ENCODE measurements at places on chromosomes 5 and 9.

- no peak for DNase-seq
Observed at GRCh38 chr5:40831346-40832210, 3.4 kb downstream of the RPL37 start.

GRCh38 chr5:164296603-164297080, 791.2 kb downstream of the MAT2B start:
- DNase-seq, result no peak

GRCh38 chr5:149940077-149940574, 4.5 kb downstream of the PDE6A start:
- DNase-seq, result no peak

DNA sequence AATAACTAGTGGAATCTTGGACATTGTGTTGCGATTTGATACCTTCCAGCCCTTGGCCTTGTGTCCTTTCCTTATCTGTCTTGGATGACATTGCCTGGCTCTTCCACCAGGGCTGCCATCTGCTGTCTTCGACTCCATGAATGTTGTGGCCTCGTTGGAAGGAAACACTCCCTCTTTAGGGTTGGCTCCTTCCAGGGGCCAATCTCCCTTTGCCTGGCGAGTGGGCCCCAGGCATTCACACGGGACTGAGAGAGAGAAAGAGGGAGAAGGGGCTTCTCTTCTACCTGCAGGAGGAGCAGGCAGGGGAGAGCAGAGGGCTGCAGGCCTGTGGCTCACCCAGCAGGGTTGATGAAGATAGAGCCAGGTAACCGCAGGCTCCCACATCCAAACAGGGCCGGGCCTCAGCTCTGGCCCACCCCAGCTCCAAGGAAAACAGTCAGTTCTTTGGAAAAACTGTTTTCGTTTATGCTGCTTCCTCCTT, 31.3 kb downstream of the FGF1 start:
- no peak for DNase-seq

DNA sequence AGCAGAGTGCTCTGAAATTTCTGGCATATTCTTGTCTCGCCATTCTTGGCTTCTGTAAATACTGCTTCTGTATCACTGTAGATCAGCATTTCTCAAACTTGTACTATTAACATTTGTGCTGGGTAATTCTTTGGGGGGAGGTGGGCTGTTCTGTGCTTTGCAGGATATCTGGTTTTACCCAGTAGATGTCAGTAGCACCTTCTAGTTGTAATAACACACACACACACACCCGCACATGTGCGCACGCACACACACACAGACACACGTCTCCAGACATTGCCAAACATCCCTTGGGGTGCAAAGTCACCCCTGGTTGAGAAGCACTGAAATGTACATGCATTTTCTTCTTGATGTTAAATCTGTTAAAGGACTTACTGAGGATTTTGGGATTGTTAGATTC, 304.1 kb downstream of the MAT2B start:
- DNase-seq, result no peak

DNA sequence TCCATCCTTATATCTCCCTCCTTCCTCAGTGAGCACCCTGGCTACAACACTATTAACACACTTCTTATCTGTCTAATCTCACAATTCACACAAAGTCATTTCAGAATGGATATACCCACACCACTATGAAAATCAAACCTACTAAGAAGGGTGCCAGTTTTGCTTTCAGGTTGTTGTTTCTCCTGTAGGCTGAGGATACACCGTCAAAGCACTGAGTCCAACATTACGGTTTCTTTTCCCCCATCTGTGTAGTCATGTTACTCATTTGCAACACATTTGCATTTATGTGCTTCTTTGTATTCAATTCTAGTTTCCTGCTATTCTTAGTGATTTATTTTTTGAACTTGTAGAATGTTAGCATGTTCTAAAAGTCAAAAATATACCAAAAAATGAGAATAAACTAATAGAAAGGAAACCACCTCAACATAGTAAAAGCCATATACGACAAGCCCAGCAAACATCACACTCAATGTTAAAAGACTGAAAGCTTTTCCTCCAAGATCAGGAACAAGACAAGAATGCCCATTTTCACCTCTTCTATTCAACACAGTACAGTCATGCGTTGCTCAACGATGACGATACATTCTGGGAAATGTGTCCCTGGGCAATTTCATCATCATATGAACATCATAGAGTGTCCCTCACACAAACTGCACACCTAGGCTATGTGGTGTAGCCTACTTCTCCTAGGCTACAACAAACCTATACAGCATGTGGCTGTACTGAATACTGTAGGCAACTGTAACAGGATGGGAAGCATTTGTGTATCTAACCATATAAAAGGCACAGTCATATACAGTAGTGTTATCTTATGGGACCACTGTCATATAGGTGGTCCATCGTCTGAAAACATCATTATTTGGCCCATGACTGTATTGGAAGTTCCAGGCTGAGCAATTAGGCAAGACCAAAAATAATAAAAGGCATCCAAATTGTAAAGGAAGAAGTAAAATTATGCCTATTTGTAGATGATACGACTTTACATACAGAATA, 6.3 kb downstream of the ROR2 start:
- no peak for DNase-seq

DNA sequence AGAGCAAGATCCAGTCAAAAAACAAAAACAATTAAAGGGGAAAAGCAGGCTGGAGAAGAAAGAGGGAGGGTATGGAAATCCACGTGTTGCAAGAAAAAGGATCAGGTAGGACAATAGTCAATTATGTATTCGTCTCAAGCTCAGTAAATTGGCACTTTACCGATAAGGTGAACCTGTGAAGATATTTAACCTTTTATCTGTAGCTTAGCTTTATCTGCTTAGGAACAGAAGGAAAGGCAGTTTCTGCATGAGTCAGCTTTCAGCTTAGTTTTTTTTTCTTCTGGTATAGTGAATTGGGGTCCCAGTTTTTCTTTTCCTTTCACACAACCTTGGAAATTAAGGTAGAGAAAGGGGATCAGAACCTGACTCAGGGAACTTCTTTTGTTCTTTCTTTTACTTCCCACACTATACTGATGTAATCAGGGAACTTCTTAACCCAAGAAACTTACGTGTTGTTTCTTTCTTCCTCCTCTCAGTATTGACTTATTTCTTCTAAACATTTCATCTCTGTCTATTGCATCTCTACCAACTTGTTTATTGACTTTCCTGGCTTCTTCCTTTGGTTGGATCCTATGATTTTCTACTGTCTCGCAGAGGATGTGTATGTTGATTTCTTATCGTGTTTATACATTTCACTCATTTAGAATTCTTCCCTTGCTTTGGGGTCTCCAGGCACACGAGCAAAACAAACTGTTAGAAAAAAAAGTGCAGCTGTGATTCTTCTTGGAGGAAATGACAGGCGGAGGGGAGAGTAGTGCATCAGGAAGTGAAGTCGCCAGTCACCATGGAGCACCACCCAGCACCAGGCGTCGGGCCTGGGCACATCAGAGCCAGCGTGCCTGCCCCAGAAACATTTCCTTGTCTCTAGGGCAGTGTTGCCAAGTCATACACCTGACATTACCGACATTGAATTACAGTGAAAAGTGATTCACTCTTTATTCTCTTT, 123.0 kb upstream of the LHFPL2 start:
- no peak for DNase-seq

GRCh38 chr5:97636766-97637165, 453.7 kb upstream of the RIOK2 start:
- no peak for DNase-seq

- no peak for DNase-seq
Observed at GRCh38 chr5:31702712-31703111, 63.8 kb downstream of the PDZD2 start.

DNA sequence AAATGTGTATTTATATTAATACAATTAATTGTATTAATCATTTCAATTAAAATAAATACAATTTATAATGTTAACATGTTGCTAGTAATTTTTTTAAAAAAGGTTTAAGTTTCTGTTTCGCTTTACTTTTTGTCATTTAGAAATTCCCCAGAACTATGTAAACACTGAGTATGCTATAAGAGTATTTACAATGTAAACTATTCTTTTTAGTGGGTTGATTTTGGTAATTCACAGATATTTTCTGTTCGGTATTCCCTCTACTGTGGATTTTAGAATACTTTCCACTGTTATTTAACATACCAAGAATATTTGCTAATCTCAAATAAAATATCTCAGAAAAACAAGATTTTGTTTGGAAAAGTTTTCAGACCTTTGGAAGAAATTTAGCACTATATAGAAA, 1564.4 kb downstream of the EFNA5 start:
- DNase-seq, result no peak

DNA sequence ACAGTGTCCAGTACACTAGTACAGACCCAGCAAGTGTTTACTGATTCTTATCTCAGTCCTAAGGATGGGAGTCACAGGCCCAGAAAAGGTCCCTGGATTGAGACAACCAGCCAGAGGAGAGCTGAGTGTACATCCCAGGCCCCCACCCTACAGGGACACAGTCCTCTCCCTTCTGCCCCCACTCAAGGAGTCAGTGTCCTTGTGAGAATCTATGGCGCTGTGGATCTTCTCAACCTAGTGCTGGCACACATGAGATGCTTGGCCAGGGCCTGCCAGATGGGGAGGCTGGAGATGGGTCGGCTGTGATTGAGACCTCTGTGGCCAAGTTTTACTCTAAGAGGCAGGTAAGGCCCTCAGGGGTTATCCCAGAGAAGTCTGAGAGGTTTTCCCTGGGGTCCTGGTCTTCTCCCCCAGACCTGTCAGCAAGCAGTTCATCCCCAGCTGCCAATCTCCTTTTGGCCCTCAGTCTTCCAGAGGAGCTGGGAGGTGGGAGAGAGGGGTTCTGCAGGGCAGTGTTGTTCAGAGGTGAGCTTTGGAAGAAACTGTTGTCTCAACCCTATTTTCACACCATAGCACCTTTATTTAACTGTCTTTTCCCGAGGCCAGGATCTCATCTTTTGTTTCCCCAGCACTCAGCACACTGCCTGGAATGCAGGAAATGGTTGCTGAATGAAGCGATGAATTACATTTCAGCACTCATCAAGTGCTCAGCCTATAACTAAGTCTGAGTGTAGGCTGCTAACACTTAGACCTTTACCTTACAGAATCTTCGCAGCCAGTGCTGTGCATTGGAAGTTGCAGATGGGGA, 3.2 kb upstream of the NSD1 start:
- no peak for DNase-seq

- no peak for DNase-seq
Observed at GRCh38 chr9:112296929-112297328, 36.5 kb downstream of the PTBP3 start.

DNA sequence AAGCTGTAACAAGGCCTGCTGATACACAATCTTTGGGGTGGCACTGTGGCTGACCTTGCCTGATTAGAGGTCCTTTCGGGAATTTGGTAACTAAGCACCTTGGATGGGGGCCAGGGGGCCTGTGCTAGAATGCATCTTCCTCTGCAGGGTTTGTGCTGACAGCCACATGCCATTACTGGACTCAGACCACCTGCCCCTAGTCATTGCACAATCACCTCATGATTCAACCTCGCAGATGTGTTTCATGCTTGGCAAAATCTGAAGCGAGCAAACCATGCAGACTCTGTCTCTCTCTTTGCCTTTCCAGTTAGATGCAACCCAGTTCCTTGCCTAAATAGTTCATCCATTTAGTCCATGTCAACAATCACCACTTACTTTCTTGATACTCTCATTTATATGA, 96.5 kb upstream of the ERCC6L2 start:
- no peak for DNase-seq

GRCh38 chr9:112896131-112896530, 5.5 kb upstream of the SLC46A2 start:
- no peak for DNase-seq

DNA sequence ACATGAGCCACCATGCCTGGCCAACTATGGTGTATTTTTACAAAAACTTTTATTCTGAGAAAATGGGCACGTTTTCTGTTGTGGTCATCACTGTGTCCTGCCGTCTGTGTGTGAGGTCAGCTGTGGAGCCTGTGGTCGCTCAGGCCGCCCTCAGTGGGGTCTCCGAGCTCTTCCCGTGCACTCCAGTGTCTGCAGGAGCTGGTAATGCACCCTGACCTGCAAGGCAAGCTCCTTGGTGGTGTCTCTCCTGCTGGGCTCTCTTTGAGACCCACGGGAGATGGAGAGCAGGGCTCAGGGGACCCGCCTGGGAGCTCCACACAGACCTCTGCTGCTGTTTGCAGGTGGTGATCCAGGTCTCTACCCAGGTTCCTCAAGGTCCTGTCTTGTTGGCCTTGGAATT, 9.6 kb upstream of the AHRR start:
- DNase-seq, result no peak

- no peak for DNase-seq
Observed at GRCh38 chr9:34256987-34257585, 72.0 kb downstream of the KIF24 start.

DNA sequence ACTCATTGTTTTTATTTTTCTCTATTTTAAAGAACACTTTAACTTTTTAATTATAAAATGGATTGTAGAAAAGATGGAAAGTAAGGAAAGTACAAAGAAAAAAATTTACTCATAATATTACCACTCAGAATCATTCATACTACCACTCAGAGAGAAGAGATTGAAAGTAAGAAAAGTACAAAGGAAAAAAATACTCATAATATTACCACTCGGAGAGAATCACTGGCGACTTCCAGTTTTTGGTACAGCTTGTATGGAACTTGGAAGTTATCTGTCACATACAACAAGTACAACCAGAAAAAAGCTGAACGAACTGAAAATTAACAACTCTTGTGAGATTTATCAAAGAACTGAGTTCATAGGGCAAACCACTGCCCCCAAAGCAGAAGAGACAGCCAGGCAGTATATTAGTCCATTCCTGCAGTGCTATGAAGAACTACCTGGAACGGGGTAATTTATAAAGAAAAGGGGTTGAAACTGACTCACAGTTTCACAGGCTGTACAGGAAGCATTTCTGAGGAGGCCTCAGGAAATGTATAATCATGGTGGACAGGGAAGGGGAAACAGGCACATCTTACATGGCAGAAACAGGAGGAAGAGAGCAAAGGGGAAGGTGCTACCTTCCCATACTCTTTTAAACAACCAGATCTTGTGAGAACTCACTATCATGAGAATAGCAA, 183.9 kb downstream of the SMARCA2 start:
- DNase-seq, result no peak

DNA sequence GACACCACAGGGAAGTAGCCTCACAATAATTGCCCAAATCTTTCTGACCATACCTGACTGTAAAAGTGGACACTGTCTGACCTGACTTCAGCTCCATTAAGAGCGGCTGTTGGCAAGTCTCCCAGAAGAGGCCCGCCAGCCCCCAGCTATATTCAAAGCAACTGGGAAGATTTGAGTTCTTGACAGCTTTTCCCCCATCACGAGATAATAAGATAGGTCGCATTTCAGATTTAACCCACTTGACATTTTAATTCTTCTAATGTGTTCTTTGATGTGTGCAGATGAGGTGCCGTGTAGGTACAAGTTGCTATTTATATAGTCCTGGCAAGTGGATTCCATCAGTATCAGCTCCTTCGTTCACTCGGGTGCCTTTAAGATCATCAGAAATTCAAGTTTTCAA, 345.7 kb downstream of the DRD1 start:
- no peak for DNase-seq
